Mononuclear cell (primary cell): ENCODE measurements at places on chromosomes 6 and 20. TPM values are rescaled to one million over a fixed set of nuclear protein-coding genes. Genes with fewer than 3 reads are reported as not detected.

The ZBTB12 gene
- total RNA-seq = 0.21 TPM

The GPLD1 gene
- 0.42 TPM for total RNA-seq

The ABCC10 gene
- total RNA-seq = 12.3 TPM

The NTSR1 gene
- total RNA-seq = 0.73 TPM

The NR2E1 gene
- not detected for total RNA-seq

The HLA-DQB1 gene
- total RNA-seq = 1.4 TPM

The BPIFB1 gene
- not detected for total RNA-seq

The HLA-G gene
- 0.63 TPM for total RNA-seq

The NNAT gene
- not detected for total RNA-seq

The SUMO4 gene
- 16.9 TPM for total RNA-seq

The IPCEF1 gene
- 73.5 TPM for total RNA-seq

The LY6G5C gene
- 1.2 TPM for total RNA-seq

The PNPLA1 gene
- total RNA-seq = 1.2 TPM

The PSORS1C1 gene
- total RNA-seq = not detected

The SRSF12 gene
- total RNA-seq = not detected

The KIF6 gene
- not detected for total RNA-seq

The TXNDC5 gene
- 31.5 TPM for total RNA-seq

The MCCD1 gene
- not detected for total RNA-seq

The DACT2 gene
- total RNA-seq = not detected

The ABHD16A gene
- 36.9 TPM for total RNA-seq

The FERMT1 gene
- total RNA-seq = under 0.01 TPM

The FAM209A gene
- total RNA-seq = 3.7 TPM

The NRN1 gene
- 0.31 TPM for total RNA-seq

The SLC24A3 gene
- total RNA-seq = 1.0 TPM

The CDH26 gene
- total RNA-seq = 0.73 TPM

The PCK1 gene
- not detected for total RNA-seq
